Stimulated activated CD8-positive, alpha-beta memory T cell treated with anti-CD3 and anti-CD28 coated beads, Interleukin-15, amount 100 ng/mL, for 48 hours (primary cell): ENCODE measurements at places on chromosomes 5 and 9.

DNA sequence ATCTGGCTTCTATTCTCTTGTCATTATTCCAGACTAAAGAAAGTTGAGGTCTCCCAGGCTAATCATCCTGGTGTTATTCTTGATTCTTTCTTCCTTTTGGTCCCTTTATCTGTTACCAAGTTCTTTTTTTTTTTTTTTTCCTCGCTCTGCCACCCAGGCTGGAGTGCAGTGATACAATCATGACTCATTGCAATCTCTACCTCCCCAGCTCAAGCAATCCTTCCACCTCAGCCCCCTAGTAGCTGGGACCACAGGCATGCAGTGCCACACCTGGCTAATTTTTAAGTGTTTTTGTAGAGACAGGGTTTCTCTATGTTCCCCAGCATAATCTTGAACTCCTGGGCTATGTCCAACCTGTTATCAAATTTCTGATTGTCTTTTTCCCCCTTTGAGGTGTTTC lies 126.6 kb upstream of the DHFR start:
- no peak for DNase-seq

- DNase-seq: no peak
Measured at GRCh38 chr5:85441156-85441555, 1056.5 kb upstream of the EDIL3 start.

- no peak for DNase-seq
Measured at GRCh38 chr9:80518441-80518840, 946.7 kb downstream of the TLE4 start.

GRCh38 chr9:98360176-98360708 lies 104.8 kb upstream of the TBC1D2 start:
- DNase-seq: no peak

DNA sequence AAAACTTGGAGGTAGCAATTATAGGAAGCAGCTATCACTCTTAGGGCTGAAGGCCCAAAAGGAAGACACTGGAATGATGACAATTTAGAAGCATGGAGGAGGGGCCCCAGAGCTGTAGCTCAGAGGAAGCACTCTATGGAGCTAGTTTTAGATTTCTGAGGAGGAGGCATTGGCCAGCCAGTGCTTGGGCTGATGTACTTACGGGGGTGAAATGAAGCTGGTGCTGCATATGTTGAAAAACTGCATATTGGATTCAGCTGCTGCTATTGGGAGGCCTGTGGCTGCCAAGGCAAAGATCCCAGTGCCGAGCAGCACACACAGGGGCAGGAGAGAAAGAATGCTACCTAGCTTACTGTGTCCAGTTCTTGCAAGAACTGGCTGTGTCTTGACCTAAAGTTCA lies 53.9 kb upstream of the HMHB1 start:
- DNase-seq: no peak

GRCh38 chr9:16343249-16344237 lies 526.9 kb downstream of the BNC2 start:
- no peak for DNase-seq

DNA sequence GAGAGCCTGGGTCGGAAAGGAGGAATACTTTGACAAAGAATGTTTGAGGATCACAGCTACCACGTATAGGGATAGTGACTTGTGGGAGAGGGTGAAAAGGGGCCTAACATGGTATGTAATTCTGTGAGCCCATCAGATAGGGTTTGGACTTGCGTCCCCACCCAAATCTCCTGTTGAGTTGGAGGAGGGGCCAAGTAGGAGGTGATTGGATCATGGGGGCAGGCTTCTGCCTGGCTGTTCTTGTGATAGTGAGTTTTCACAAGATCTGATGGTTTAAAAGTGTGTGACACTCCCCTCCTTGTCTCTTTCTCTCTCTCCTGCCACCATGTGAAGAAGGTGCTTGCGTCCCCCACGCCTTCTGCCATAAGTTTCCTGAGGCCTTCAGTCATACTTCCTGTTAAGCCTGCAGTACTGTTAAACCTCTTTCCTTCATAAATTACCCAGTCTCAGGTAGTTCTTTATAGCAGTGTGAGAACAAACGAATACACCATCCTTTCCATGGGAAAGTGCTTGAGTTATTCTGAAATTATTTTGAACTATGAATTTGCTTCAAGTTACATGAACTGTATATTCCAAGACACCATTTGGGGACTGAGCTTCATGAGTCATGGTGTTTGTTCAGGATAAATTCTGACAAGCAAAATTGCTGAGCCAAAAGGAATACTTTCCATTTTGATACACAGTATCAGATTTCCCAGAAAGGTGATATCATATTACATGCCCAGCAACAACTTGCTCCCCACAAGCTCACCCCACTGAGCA lies 68.8 kb upstream of the SSBP2 start:
- no peak for DNase-seq

GRCh38 chr5:137815202-137815990 lies 52.3 kb upstream of the MYOT start:
- DNase-seq: no peak

DNA sequence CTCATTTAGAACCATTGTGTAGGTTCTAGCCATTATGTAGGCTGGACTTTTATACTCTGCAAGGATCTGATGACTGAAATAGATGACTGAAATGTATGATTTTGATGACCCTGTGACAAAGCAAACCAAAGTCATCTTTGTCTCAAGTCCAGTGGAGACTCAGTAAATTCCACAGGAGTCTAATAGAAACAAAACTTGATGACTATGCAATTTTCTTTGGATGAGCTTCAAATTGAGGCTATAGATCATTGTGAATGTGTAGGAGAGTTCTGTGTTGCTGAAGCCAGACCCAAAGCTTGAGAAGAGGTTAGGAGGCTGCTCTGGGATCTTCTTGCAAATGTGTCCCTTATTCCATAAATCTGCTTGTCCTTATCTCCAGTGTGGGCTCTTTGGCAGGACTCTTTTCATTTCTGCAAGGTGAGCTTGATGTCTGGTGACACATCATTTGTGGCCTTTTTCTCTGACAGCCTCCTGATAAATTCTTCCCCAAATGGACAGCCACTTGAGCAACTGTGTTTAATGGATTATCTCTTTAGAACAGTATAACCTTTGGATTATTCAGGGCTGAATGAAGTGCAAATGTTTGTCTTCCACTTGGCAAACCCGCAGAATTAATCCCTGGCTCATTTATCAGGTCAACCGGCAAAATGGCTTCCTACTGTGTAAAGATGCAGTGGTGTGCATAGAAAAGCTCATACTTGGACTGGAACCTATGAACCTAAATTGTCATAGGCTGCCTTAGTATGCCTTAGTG lies 235.1 kb upstream of the ANKH start:
- no peak for DNase-seq

- DNase-seq: no peak
Measured at GRCh38 chr5:143093452-143094086, 309.9 kb downstream of the NR3C1 start.

DNA sequence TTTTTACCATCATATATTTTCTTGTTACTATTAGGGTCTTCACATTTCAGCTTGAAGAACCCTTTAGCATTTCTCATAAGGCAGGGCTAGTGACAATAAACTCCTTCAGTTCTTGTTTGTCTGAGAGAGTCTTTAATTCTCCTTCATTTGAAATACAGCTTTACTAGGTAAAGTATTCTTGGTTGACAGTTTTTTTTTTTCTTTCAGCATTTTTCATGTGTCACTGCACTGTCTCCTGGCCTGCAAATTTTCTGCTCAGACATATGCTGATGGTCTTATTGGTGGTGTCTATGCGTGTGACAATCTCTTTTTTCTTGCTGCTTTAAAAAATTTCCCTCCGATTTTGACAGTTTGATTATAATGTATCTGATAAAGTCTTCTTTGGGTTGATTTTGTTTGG lies 399.9 kb downstream of the SH3GL2 start:
- no peak for DNase-seq

GRCh38 chr5:151151263-151151660 lies 6.3 kb downstream of the ANXA6 start:
- DNase-seq: no peak

- no peak for DNase-seq
Measured at GRCh38 chr5:73412597-73412988, 36.0 kb downstream of the FOXD1 start.

DNA sequence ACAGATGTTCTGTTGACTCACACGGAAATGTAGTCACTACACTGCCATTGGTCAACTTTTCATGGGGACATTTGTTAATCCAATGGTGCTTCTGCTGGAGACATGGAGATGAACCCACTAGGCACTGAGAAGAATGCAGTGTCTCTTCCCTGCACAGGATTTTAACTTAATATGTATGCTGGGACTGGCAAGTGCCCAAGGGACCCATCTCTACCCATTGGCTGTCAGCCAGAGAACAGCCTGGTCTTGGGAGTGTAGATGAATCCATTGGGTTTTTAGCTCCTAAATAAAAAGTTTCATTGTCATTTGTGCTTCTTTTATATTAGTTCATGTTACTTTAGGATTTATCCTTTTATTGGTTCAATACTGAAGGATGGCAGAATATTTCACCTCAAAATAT lies 195.8 kb upstream of the CDH6 start:
- no peak for DNase-seq

DNA sequence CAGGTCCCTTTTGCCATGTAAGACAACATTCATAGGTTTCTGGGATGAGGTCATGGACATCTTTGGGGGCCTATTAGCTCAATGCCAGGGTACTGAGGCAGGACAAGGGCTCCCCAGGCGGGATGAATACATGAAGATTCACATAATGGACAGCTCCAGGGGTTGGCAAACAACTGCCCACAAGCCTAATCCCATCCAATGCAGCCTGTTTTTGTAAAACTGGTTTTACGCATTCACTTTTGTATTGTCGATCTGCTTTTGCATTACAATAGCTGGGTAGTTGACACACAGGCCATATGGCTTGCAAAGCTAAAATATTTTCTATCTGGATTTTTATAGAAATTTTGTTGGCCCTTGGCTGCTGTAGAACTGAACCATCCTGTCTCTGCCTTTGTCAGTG lies 248.5 kb upstream of the PANK3 start:
- DNase-seq: no peak
